ENCODE measurements at places on chromosomes 3 and 15. TPM values are rescaled to one million over a fixed set of nuclear protein-coding genes. Genes with fewer than 3 reads are reported as not detected.

DNA sequence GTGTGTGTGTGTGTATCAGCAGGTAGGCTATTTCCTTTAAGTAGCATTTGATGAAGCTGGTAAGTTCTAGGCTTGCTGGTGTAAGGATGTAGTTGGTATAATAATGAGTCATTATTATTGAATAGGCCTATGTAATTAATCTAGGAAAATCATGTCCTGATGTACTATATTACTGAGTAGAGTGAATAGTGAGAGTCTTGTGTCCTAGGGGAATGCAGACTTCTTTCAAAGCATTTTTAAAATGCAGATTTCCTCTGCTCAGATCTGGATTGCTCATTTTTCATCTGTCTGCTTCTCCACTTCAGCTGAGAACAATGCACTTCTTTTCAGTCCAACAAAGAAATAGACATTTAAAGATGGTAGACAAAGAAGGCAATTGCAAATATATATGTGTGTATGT is 434.2 kb upstream of the ONECUT1 start:
- DNase-seq, result no peak

GRCh38 chr15:67945951-67946700 is 106.3 kb upstream of the RNU6-1 start:
- peak; percentile 56 for DNase-seq

GRCh38 chr15:65132878-65133547 is 595 bp downstream of the PDCD7 start:
- DNase-seq, result peak; percentile 39

- DNase-seq, result no peak
These were observed 27.4 kb upstream of the TIPARP start for GRCh38 chr3:156646958-156647357.

DNA sequence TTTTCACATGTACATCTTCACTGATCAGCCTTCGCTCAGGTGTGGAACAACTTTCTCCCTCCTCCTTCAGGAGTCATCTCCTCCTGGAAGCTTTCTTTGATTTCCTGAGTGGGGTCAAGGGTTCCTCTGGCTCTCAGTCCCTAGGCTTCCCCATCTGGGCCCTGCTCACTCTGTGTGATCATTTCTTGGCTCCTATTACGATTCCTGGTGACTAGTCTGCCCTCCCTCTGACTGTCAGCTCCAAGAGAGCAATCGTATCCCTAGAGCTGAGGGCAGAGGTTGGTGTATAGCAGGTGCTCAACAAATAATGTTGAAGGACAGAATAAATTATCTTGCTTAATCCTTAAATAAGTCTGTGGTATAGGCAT is 15.3 kb upstream of the PRKCD start:
- DNase-seq, result no peak

DNA sequence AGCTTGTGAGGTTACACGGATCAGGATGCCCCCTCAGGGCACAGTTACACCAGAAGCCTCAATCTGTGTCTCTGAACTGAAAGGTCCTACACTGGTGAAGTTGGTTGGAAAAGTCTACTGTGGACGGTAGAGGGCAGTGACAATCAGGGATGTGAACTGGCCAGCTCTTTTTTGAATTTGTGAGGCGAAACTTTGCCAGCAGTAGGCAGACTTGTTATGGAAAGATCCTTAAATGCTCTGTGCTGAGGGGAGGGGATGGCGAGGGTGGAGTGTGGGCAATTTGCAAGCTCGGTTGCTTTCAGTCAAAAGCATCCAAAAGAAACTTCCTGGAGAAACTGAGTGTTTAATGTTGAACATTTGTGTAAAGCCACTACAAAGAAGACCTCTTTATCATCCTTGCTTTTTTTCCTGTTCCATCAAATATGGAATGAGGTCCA is 127.4 kb upstream of the ABHD17C start:
- DNase-seq, result peak; percentile 45

DNA sequence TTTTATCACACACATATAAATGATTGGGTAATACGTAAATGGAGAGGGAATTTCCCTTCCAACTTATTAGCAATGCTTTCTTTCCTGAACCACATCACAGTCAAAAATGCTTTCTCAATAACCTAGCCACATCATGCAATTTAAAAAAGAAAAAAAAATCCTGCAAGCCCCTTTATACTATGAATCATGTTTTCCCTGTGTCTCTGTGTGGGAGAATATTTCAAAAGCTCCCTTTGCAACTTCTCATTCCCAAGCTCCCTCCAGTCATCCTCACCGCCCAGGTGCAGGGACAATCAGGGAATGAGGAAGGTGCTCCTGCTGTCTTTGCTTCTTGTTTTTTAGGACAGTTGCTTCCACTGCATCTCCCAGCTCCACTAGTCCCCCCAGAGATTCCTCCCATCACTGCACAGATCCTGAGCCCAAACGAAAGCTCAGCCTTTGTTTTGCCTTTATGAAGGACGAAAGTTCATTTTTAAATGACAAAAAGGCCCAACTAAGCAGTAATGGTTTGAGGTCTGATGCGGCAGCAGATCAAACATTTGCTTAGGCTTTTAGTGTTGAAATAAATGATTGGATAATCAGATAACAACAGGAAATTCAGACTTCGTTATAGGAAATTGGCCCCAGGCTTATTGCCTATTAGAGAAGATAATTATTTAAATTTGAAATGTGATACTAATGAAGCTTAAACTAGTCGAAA is 47.8 kb upstream of the ADGRG7 start:
- DNase-seq, result no peak

GRCh38 chr15:25060472-25060803 is 105.7 kb downstream of the SNRPN start:
- no peak for DNase-seq

- DNase-seq, result no peak
These were observed 29.8 kb upstream of the LPP start for GRCh38 chr3:188124184-188124583.

The GPR62 gene
- not detected for total RNA-seq

The FURIN gene
- 78.6 TPM for total RNA-seq

The DOCK3 gene
- total RNA-seq, result 2.8 TPM

The DNASE1L3 gene
- total RNA-seq, result 1.4 TPM
